ENCODE measurements at places on chromosomes 1 and 21. TPM values are rescaled to one million over a fixed set of nuclear protein-coding genes. Genes with fewer than 3 reads are reported as not detected.

Gene CLCA4
- polyA plus RNA-seq = 854 TPM

Gene CLEC20A
- 1.3 TPM for polyA plus RNA-seq

GRCh38 chr1:30522031-30523004, 201.1 kb downstream of the MATN1 start:
- peak; percentile 77 for DNase-seq

- no peak for DNase-seq
These were observed 205.6 kb upstream of the GJB5 start for GRCh38 chr1:34549199-34549598.

DNA sequence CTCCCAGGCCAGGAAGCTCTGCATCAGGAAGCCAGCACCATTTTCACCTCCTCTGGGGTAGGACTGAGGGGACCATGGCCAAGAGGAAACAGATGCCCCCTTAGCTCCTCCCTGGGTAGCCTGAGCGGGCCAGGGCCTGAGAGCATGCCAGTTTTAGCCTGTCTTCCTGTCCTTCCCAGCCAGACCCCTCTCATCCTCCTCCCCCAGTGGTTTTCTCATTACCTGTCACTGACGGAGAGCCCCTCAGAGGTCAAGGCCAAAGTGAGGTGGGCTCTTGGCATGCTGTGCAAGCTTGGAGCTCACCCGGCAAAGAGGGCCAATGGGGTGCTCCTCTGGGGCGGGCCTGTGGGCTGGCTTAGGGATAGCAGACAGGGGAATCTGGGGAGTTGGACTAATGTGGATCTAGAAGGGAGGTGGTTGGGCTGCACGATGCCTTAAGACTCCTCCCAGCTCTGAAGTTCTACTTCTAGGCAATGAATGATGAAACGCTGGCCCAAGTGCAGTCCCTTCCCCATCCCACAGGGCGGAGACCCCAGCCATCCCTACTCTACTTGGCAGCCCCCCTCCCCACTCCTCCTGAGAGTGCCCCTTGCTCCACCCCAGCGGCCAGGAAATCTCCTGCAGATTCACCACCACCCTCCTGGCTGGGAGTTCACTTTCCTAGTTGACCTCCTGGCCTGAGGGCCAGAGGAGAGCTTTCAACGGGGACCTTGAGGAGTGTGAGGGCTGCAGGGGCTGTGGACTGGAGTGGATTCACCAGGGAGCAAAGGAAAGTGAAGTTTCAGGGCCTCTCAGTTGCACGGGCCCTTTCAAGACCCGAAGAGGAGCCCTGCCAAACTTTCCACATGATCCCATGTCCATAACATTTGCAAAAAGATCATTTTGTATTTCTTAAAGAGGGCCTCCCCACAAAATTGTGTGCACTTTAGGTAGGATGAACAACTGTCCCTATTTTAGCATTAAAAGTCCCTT, 9.4 kb upstream of the LMNA start:
- peak; percentile 78 for DNase-seq
